Stimulated activated CD4-positive, alpha-beta T cell treated with anti-CD3 and anti-CD28 coated beads, Interleukin-2, amount 100 ng/mL, for 24 hours (primary cell): ENCODE measurements at places on chromosomes 7 and 10.

DNA sequence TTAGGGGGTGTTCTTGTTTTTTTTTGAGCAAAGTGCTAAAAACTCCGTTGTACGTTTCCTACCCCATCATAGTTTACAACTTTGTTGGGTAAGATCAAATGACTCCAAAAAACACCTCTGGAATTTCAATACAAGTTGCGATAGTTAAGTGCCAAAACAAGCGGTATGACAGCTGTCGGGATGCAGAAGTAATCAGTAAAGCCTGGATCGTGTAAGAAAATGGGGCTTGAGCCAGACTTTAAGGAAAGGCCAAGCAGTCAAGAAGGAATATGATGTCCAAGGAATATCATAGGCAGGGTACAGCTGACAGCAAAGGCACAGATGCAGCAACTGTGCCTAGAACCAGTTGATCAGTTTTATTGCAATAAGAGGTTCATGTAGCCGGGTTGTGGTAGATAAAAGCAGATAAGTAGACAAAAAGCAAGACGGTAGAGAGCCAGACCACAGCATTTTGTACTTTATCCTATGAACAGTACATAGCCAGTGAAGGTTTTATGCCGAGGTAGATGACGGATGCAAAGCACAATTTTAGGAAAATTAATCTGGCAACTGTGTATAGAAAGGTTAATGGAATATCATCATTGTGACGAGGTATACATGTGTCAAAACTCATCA is 45.5 kb downstream of the UBE2H start:
- no peak for DNase-seq

DNA sequence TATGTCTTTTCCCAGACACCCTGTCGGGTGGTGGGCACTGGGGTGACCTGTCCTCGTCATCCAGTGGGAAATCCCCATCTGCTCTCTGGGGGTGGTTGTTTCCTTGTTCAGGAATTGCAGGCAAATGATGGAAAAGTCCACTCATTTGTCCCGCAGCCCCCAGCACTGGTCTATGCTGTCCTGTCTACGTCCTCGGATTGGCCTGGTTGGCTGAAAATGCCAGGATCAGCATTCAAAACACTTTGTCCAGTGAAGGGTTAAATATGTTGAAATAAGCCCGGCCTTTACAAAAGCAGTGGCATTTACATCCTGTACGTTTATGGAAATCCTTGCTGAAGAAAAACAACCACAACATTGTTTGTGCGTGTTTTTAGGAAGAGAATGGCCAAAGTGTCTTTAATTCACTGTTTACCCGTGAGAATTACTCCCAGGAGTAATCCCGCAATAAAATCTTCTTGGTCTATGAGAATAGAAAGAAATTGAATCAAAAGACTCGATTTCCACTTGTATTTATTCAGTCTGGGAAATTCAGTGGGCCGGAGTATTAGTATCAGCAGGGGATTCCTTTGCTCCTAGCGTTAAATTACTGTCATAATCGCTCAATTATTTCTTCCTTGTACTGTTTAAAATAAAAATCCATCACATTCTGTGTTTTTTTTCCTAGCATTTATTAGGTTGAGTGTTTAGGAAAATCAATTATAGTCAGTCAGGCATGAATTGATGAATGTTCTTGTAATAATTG is 116.8 kb upstream of the SH2B2 start:
- DNase-seq, result no peak

DNA sequence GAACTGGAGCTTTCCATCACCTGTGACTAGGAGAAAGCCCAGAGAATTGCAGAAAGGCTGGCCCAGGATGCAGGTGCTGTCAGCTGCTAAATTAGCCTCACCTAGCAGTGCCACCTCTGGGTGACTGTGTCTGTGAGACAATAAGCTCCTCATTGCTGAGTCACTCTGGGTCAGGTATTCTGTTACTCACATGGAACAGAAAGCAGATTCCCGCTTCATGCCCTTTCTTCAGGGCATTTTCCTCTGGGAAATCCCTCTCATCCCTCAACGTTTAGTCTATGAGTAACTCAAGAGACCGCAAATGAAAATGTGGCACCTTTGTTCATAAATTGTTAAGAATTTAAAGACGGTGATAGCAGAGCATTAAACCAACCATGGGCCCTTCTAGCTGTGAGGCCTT is 184.0 kb downstream of the ADAM12 start:
- no peak for DNase-seq

GRCh38 chr10:11080564-11080984 is 62.9 kb downstream of the CELF2 start:
- DNase-seq, result no peak

GRCh38 chr7:48106906-48107659 is 18.0 kb downstream of the UPP1 start:
- DNase-seq, result peak; percentile 14

DNA sequence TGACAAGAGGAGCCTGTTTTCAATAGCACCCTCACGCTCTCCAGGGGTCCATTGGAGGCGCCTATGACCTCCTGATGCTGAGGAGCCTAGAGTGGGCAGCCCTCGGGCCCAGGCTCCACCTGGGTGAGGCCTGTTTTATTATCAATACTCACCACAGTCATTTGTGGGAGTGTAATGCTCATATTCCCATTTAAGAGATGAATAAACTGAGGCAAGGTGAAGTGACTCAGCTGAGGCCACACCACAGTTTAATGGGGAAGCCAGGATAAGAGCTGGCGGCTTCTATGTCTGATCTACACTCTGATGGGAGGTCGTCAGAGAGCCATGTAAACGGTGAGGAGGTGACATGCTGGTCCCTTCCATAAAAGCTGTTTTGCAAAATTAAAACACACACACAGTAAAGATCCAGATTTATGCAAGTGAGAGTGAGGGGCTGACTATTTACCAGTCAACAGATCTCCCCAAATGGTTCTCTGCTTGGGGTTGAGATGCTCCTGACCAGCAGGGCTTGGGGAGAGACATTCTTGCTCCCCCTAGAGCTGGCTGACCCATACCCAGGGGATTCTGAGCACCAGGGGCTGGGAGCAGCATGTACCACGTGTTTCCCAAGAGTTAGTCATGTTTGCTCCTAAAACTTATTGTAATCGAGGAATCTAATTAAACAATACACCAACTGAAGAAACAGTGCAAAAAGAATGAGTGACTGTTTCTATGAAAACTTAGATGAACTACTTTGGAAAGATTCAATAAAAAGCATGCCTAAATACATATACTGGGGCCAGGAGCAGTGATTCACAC is 81.0 kb upstream of the INSIG1 start:
- DNase-seq, result no peak

DNA sequence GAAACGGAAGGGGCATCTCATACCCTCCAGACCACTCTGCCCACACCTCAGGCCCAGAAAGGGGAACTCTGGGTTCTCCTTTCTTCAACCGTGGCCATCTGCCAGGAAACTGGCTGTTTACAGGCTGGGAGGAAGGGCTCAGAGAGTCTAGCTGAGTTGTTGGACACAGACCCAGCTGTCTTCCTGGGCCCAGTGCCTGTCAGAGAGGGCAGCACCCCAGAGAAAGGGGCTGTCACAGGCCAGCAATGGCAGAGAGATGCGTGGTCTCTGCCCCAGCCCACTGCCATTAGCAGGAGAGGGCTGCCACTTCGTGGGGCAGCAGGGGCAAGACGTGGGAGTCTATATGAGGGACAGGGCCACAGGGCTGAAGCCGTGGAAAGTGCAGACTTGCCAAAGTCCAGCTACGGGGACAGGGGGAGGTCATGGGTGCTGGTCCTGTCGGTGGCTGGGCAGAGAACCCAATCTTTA is 11.0 kb downstream of the GRID1 start:
- no peak for DNase-seq

- DNase-seq, result no peak
Measured at GRCh38 chr10:63238501-63238900, 105.4 kb downstream of the NRBF2 start.

GRCh38 chr7:29158795-29159423 is 12.6 kb upstream of the CPVL start:
- DNase-seq, result no peak

DNA sequence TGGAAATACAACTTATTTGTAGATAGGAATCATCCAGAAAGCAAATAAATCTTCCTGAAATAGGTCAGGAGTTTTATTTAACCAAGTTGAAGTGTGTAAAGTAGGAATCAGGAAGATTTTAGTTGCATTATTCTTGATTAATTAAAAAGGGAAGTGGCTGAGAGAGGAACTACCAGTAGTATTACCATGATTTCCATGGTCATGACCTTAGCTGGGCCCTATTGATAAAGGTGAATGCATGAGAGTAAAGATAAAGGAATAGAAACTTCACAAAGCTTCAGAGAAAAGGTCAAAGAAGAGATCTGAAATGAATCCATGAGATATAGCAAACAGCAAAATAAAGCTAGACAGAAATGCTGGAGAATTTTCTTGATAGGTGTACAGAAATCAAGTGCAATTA is 46.2 kb upstream of the DLX6 start:
- no peak for DNase-seq

- DNase-seq, result no peak
Measured at GRCh38 chr7:121195874-121196273, 132.9 kb upstream of the WNT16 start.

DNA sequence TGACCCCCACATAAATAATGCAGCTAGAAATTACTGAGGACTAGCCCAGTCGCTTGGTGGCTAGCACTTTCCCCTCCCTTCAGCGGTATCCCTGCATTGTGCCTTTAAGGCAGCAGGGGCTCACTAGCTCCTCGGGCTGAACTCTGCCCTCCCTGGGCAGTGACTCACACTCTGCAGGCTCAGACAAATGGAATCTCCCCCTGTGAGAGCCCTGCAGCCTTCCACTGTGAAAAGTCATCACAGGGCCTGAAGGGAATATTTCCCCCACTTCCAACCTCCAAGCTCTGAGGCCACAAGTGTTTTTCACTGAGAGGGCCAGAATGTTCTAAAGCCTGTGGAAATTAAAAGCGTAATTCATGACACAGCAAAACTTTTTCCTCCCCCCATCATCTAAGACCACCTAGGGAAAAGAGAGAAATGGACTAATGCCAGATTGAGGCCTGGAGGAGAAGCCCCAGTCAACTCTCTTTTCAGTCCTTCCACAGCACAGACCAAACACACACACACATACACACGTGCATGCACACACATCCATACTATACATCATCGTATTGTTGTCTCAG is 93.6 kb upstream of the COL1A2 start:
- no peak for DNase-seq

DNA sequence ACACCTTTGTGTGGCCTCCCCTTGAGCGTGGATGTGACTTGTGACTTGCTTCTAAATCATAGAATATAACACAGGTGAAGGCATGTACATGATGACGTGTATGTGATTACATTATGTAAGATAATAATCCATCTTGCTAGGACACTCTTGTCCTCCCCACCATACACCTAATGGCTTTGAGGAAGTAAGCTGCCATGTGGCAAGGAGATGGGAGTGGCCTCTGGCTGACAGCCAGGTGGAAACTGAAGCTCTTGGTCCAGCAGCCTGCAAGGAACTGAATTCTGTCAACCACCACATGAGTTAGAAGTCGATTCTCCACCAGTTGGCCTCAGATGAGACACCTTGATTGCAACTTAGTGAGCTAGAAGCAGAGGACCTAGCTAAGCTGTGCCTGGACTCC is 67.4 kb upstream of the ELN start:
- no peak for DNase-seq

DNA sequence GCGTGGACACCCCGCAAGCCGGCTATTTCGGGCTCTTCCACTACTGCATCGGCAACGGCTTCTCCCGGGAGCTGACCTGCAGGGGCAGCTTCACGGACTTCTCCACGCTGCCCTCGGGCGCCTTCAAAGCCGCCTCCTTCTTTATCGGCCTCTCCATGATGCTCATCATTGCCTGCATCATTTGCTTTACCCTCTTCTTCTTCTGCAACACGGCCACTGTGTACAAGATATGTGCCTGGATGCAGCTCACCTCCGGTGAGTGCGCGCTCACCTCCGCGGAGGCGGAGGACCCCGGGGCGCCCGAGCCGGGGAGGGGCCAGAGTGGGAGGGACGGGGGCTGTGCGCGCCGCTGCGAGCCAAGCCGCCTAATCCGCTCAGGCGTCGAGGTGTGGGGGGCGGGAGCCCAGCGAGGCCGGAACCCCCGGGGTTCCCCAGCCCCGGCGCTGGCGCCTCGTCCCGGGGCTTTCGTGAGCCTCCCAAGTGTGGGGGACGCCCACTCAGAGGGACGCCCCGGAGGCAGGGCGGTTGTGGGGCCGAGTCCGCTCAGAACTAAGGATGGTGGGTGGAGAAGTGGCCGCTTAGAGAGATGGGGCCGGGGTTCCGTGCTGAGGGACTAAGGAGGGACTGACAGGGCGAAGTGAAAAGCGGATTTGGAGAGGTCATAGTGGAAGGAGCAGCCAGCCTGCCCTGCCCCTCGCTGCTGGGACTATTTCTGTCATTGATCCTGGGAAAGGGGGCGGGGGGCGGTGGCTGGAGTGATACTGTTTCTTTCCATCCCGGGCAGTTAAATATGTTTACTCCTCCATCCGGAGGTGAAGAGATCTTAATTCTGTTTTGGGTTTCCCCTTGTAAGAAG is 795 bp downstream of the LHFPL3 start:
- no peak for DNase-seq
